Daoy (cell line): ENCODE measurements at places on chromosomes 6 and 20.

DNA sequence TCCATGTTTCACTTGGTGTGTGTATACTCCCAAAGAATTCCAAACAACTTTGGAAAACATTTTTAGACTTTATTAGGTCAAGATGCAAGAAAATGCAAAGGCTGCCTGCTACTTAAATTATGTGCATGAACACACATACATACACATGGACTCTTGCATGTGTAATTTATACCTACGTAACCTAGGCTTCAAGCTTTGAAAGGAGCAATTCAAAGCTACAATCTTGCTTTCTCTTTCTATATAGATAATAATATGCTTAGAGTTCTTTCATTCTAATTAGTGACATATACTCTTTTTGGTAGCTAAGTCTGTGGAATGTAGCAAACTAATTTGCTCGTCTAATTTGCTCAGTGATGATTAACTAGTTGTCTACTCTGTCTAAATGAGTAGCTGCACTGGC is 146.5 kb downstream of the EPHA7 start:
- no peak for DNase-seq

DNA sequence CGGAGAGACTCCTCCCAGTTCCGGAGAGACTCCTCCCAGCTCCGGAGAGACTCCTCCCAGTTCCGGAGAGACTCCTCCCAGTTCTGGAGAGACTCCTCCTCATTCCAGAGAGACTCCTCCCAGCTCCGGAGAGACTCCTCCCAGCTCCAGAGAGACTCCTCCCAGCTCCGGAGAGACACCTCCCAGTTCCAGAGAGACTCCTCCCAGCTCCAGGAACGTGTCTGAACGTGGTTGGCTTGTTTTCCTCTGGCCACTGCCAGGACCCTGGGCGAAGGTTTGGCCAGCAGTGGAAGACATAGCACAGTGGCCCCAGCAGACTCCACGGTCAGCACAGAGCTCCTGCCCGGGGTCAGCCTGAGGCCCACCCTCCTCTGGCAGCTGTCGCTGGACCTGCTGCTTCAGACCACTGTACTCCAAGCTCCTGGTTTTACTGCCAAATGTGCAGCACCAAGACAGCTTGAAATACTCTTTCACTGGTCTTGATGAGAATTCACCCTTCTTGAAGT is 122.3 kb upstream of the AFDN start:
- DNase-seq = no peak

- DNase-seq = peak; percentile 12
These were observed 111.0 kb downstream of the CD83 start for GRCh38 chr6:14228571-14228970.

DNA sequence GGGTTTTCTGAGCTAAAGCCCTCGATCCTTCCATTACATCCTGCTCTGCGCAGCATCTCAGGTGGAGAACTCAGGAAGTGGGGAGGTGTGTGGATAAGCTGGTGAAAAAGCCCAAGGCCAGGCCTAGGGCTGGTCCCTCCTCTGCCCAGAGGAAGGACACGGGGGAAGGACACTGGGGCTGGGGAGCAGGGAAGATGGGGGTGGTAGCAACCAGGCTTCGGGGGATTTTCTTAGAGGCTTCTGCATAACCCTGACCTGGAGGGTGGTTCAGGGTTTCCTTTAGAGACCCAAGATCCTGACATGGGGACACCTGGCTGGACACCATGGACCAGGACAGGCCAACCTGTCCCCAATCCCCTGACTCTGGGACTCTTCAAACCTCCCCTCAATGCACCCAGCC is 37.9 kb downstream of the SUN5 start:
- no peak for DNase-seq

DNA sequence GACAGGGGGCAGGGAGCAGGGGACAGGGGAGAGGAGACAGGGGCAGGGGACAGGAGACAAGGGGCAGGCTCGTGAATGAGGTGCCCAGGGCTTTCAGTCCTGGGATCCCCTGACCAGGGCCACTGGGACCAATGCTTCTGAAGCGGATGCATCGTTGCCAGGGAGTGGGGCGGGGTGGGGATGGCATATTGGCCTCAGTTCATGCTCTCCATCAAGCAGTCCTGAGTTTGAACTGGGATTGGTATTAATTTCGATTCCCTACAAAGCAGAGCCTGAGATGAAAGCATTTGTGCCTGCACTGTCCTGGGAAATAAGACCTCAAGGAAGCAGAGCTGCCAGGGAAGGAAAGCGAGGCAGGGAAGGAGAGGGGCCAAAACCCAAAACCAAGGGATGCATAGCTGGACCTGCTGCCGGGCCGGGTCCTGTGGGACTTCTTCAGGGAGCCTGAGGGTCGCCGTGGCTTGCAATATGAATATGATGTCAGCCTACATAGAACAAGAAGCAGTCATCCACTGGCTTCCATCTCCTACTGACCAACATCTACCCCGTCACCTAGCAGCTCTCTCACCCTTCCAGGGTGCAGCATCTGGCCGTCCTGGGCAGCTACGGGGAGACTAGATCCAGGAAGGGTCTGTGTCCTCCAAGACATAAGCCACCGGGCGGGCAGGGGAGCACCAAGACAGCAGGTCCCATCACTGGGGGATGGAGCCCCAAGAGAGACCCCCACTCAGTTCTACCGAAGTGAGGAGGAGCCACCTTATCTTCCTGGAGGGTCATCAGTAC is 233.3 kb downstream of the SYNDIG1 start:
- no peak for DNase-seq

GRCh38 chr6:151024597-151024996 is 159.1 kb downstream of the MTHFD1L start:
- DNase-seq = no peak

- DNase-seq = peak; percentile 74
These were observed 46.0 kb downstream of the GTF2H5 start for GRCh38 chr6:158213925-158214674.

DNA sequence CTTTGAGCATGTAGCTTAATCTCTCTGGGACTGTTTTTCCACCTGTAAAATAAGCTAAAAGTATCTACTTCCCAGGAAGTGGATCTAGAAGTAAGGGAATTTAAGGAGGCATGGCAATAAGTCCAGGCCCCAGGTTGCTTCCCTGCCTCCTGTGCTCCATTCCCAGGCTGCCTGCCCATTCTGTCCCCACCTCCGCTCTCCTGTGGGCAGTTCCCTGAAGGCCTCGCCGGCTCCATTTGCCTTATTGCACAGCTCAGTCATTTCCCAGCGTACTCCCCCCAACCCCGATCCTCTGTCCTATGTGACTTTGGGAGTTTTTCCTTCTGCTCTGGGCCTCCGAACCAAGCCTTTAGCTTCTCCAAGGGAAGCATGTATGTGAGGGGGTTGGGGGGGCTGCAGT is 4.6 kb downstream of the SLC29A1 start:
- no peak for DNase-seq

- DNase-seq = no peak
These were observed 558.7 kb downstream of the LMBRD1 start for GRCh38 chr6:69238067-69238466.

GRCh38 chr20:41095110-41095969 is 42.0 kb upstream of the PLCG1 start:
- peak; percentile 50 for DNase-seq

- DNase-seq = peak; percentile 38
These were observed 148.2 kb downstream of the PREX1 start for GRCh38 chr20:48679599-48679998.

- DNase-seq = peak; percentile 13
These were observed at the start of gene SLC32A1 for GRCh38 chr20:38723848-38724625. Gene SLC32A1 (plus strand): TSS chr20:38724486. CDS start chr20:38724725, 239 bp downstream.

DNA sequence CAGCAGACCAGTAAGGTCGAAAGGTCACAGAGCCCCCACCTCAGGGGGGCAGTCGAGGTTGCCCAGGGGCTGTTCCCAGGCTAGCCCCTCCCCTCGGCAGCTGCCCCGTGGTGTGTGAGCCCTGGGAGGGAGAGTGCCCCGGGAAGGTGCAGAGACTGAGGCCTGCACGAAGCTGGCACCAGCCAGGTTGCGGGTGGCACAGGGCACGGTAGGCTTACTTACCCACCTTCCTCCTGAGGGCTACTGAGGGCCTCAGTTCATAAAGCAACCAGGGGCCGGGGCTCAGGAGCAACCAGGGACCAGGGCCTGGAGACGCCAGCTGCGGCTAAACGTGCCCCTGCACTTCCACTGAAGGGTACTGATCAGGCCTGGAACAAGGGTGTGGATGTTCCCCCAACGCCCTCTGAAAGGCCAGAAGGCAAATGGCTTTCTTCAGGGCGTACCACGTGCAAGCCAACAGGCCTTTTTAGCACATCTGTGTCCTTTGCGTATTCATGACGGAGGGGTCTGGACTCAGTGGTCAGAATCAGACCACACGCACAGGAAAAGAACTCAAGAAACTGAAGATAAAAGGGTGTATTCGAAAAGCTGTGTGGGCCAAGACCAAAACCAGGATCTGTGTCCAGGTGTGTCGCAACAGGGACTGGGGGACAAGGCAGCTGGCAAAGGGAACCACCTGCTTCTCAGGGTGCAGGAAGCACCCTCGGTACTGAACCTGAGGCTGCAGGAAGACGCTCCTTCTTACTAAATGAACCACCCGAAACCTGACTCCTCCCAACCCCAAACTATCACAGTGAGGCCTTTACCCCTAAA is 24.5 kb upstream of the TCFL5 start:
- DNase-seq = no peak
